ENCODE measurements at places on chromosomes 4 and X.

GRCh38 chr4:111838406-111838930 lies 306.8 kb upstream of the FAM241A start:
- DNase-seq = no peak

GRCh38 chrX:19578956-19579355 lies 63.6 kb upstream of the MAP3K15 start:
- DNase-seq = no peak

DNA sequence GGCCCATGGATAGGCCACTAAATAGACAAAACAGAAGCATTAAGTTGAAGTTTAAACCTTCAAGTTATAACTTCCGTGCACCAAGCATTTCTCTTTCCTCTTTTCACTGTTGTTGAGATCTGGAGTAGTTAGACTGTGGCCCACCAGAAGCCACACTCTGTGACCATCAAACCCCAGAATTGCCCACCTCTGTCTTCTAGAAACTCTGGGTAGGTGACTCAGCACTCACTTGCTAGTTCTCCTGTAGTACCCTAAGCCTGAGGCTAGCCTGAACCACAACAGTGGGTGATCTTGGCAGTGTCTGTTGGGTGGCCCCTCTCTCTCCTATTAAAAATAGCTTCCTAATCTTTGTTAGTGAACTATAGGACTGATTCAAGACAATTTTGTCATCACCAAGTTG lies 24.6 kb upstream of the CD40LG start:
- DNase-seq = no peak

DNA sequence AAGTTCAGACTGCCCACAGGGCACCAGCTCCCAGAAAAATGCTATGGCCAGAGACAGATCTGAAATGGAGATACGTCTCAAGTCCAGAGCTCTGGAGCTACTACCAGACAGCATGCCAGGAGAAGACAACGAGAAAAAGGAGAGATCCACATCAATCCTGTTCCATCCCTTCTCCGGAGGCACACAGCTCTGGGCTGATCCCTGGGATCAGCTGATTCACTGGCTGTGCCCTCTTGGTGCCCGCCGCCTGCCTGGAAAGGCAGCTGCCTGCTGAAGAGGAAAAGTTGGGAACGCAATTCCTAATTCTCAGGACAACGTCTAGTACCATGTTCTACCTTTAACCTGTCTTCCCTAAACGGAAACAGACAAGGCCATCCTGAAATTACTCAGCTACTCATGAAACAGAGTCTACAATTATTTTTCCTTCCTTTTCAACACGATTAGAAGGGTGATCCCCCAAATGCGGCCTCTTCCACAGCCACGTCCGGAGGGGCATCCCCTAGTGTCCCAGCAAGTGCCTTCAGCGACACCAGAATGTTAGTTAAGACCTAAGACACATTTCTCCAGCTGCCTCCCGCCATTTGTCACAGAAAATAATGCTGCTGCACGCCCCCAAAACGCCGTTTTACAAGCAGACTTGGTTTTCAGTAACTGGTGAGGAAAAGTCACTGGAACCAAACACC lies 2.4 kb downstream of the ZFYVE28 start:
- DNase-seq = no peak

- DNase-seq = no peak
These were observed 42.0 kb downstream of the ANXA5 start for GRCh38 chr4:121654738-121655137.

DNA sequence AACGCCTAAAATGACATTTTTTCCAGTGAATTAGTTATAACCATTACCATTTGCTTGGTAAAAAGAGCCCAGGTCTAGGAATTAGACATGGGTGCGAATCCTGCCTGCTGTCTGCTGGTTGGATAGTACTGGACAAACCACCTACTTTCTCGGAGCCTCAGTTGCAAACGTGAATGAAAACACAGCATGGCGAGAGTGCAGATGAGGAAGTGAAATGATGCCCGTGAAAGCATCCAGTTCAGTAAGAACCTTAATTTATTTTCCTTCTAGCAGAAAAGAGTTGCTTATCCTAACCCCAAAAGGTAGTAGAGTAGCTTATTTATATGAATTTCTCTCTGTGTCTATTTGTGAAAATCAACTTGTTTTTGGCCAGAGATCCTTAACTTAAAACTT lies 171.4 kb upstream of the GALNT7 start:
- no peak for DNase-seq

DNA sequence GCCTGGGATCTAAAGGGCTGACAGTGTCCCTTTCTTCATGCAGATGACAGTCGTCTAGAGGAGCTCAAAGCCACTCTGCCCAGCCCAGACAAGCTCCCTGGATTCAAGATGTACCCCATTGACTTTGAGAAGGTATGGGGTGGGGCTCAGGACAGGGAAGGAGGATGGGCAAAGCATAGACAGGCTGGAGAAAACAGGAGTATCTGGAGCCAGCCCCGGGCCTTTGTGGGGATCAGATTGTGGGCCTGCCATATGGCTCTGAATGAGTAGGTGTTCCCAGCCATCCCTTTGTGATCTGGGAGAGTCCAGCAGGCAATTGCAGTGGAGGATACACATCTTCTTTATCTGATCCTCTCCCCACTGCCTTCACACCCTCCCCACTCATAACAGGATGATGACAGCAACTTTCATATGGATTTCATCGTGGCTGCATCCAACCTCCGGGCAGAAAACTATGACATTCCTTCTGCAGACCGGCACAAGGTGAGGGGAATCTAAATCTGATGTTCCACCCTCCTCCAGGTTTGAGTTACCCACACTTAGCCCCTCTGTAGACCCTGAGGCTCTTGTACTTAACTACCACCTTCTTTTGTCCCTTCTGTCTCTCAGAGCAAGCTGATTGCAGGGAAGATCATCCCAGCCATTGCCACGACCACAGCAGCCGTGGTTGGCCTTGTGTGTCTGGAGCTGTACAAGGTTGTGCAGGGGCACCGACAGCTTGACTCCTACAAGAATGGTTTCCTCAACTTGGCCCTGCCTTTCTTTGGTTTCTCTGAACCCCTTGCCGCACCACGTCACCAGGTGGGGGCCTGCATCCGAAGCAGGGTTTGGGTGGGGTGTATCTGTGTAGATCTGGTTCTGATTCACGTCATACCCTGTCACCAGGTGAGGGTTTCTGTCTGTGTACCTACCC lies 5.8 kb upstream of the CDK16 start:
- no peak for DNase-seq

DNA sequence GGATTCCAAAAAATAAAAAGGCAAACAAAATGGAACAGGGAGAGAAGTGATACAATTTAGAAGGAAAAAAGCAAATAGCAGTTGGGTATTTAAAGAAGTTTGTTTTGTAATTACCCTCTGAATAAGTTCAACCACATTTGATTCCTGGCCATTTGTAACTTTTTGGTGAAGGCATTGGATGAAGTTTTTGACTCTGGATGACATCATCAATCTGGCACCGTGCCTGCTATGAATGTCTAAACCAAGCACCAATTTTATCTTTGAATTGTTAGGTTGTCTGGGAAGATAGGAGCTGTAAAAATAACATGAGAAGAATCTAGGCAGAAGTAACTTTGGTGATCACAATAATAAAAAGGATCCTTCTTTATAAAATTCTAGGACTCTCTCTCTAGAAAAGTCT lies 29.5 kb downstream of the TMPRSS11A start:
- DNase-seq = no peak

- DNase-seq = no peak
These were observed 332.7 kb downstream of the RAPGEF2 start for GRCh38 chr4:159435561-159436023.

GRCh38 chr4:103482471-103482870 lies 237.3 kb downstream of the TACR3 start:
- DNase-seq = no peak

DNA sequence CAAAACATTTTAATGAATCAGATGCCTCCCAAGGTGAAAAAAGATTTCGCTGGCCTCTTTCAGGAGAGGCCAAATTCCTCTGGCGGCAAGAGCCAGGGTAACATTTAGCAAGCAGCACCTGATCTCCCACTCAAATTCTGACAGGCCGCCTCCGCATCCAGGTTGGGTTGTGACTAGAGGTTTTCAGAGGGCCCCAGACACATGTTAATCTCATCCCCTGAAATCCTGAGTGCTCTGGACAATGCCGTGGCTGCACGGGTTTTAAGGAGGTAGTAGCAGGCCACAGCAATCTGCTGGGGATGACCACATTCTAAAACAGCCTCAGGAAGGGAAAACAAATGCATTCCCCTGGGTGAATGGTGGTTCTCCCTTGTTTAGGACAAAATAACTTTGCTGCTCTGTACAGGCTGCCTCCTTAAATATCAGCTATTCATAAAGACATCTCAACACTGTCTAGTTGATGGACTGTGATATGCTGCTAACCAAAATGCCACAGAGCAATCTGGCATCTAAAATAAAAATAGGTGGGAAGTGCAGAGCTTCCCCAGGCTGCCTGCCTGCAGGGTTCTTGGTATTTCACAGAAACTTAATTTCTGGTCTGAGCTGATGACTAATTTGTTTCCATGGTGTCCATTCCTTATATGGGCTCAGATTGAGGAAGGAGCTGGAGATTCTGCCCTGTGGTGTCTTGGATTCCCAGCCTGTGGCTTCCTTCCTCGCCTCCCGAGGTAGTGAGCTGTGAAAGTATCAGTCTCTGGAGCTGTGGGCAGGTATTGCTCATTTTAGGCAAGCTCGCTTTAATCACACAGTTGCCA lies 202.0 kb downstream of the DCLK2 start:
- DNase-seq = no peak

DNA sequence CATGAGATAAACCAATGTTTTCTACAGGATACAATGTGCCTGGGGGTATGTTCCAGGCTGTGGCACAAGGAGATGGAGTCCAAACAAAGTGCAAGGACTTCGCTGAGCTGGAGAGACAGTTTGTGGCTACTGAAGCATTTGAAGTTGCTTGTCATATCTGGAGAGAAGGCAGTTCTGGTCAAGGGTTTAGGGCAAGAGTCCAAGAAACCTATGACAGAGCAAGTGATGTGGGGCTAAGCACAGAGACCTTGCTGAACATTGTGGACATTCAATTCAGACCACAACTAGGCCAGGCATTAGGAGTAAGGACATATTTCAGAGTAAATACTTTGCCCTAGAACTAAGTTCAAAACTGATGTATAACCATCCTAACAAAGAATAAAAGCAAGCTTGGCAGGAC lies 34.8 kb downstream of the MAGED4B start:
- no peak for DNase-seq

GRCh38 chr4:77579406-77580076 lies 26.1 kb upstream of the CXCL13 start:
- no peak for DNase-seq

- peak; percentile 13 for DNase-seq
These were observed 40.4 kb downstream of the RNF212 start for GRCh38 chr4:1072830-1073446.

GRCh38 chr4:57037982-57038604 lies 59.4 kb downstream of the POLR2B start:
- no peak for DNase-seq

DNA sequence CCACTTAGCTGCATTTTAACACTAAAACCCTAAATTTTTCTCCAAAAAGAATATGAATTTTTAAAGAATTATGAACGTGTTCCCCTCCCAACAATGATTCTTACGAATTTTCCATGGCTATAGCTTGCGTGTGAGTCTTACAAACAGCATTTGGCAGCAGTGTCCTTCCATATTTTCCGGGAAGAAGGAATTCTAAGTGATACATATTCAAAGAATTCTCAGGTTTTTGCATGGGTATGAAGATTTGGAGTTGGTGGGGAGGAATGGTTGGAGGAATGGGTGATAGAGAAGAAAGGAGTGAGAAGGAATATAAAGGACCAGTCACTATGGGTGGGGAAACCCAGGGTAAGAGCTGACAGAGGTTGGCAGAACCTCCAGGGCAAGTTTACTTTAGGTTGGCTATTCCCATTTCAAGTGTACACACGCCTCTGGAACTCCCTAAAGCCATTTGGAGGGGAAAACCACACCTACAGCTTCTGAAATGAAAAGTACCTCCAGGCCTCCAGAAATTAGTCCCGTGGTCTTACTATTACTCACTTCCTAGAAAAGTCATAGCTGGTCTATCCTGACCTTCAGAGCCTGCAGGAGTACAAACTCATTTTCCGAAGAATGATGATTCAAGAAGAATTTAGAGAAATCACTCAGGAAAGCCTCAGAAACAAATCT lies 420.8 kb upstream of the DIPK2B start:
- DNase-seq = no peak

- no peak for DNase-seq
These were observed 4.3 kb upstream of the SCD5 start for GRCh38 chr4:82802911-82803310.

GRCh38 chrX:98956014-98956413 lies 1454.1 kb downstream of the PCDH19 start:
- DNase-seq = no peak

GRCh38 chr4:39860804-39861203 lies 116.9 kb downstream of the PDS5A start:
- no peak for DNase-seq

DNA sequence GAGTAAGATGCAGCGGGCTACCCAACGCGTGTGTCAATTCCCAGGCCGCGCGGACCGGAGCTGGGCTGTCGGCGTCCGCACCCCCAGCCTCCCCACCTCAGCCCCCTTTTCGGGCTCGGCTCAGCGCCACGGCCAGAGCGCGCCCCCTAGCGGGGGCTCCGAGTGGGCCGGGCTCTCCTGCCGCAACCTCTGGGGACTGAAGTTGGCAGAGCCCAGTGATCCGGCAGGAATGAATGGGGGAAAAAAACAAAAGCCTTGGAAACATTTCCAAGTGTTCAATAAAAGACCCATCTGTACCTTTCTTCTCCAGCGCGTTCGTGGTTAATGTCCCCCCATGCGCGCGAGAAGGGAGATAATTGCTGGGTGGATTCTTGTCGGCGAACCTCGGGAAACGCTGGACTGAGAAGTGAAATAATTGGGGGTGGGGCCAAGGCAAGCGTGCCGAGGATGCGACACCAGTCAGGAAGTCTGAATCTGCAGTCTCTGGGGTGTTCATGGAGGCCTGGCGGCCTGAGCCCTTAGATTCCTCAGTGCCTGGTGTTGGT lies 5.2 kb upstream of the ARX start:
- no peak for DNase-seq

- no peak for DNase-seq
These were observed 131.8 kb downstream of the ENOX2 start for GRCh38 chrX:130771230-130771629.

DNA sequence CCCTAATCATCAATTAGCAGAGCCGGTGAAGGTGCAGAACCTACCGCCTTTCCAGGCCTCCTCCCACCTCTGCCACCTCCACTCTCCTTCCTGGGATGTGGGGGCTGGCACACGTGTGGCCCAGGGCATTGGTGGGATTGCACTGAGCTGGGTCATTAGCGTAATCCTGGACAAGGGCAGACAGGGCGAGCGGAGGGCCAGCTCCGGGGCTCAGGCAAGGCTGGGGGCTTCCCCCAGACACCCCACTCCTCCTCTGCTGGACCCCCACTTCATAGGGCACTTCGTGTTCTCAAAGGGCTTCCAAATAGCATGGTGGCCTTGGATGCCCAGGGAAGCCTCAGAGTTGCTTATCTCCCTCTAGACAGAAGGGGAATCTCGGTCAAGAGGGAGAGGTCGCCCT lies 3.3 kb upstream of the OPN1LW start:
- no peak for DNase-seq

- DNase-seq = no peak
These were observed 35.3 kb downstream of the HPGDS start for GRCh38 chr4:94307231-94307871.

GRCh38 chr4:70818173-70818855 lies 21.4 kb downstream of the GRSF1 start:
- DNase-seq = no peak

GRCh38 chrX:440636-441035 lies 53.9 kb upstream of the PPP2R3B start:
- DNase-seq = no peak
